Right ventricle myocardium inferior (tissue), 1 donor: ENCODE measurements at places on chromosomes 12 and 14. TPM values are rescaled to one million over a fixed set of nuclear protein-coding genes. Genes with fewer than 3 reads are reported as not detected.

Gene KRT77
- not detected for total RNA-seq

Gene PIWIL1
- total RNA-seq: not detected

Gene TAS2R19
- total RNA-seq: 0.49 TPM

Gene KRT8
- 117 TPM for total RNA-seq

Gene CCDC60
- total RNA-seq: not detected

Gene PRH2
- not detected for total RNA-seq

Gene OAS2
- total RNA-seq: 5.0 TPM

Gene OTX2
- not detected for total RNA-seq

Gene WSCD2
- 0.73 TPM for total RNA-seq

Gene DDX47
- 26.5 TPM for total RNA-seq

Gene ADAM21
- 0.38 TPM for total RNA-seq

Gene KRT78
- total RNA-seq: not detected

Gene SLCO1B1
- total RNA-seq: not detected

Gene ISM2
- not detected for total RNA-seq

Gene TEDC1
- 6.4 TPM for total RNA-seq

Gene DPY19L2
- 41.0 TPM for total RNA-seq

Gene MIP
- total RNA-seq: not detected

Gene KCNJ8
- 57.0 TPM for total RNA-seq

Gene HPD
- 2.3 TPM for total RNA-seq

Gene KRT79
- not detected for total RNA-seq

Gene RNFT2
- total RNA-seq: 1.0 TPM

Gene CIT
- total RNA-seq: 1.1 TPM

Gene DGLUCY
- total RNA-seq: 202 TPM

Gene GZMB
- 1.8 TPM for total RNA-seq

Gene EVL
- 41.8 TPM for total RNA-seq

Gene MEG3
- total RNA-seq: 34.8 TPM

Gene SERPINA3
- total RNA-seq: 112 TPM

Gene KRT7
- not detected for total RNA-seq

Gene NANOG
- not detected for total RNA-seq

Gene CEBPE
- not detected for total RNA-seq

Gene KRT73
- not detected for total RNA-seq

Gene LRRC9
- total RNA-seq: 0.19 TPM

Gene KERA
- not detected for total RNA-seq

Gene CIROP
- total RNA-seq: not detected

Gene SDS
- not detected for total RNA-seq

Gene C3AR1
- total RNA-seq: 9.0 TPM

Gene MSRB3
- total RNA-seq: 148 TPM

Gene SLC35F4
- not detected for total RNA-seq

Gene DRAM1
- 6.2 TPM for total RNA-seq

Gene SYCP3
- not detected for total RNA-seq

Gene NRXN3
- total RNA-seq: 1.4 TPM
